Erythroblast (primary cell): ENCODE measurements at places on chromosomes 6 and 20.
A peak's percentile ranks its signal among the peaks of the same experiment; 100 is the strongest.

DNA sequence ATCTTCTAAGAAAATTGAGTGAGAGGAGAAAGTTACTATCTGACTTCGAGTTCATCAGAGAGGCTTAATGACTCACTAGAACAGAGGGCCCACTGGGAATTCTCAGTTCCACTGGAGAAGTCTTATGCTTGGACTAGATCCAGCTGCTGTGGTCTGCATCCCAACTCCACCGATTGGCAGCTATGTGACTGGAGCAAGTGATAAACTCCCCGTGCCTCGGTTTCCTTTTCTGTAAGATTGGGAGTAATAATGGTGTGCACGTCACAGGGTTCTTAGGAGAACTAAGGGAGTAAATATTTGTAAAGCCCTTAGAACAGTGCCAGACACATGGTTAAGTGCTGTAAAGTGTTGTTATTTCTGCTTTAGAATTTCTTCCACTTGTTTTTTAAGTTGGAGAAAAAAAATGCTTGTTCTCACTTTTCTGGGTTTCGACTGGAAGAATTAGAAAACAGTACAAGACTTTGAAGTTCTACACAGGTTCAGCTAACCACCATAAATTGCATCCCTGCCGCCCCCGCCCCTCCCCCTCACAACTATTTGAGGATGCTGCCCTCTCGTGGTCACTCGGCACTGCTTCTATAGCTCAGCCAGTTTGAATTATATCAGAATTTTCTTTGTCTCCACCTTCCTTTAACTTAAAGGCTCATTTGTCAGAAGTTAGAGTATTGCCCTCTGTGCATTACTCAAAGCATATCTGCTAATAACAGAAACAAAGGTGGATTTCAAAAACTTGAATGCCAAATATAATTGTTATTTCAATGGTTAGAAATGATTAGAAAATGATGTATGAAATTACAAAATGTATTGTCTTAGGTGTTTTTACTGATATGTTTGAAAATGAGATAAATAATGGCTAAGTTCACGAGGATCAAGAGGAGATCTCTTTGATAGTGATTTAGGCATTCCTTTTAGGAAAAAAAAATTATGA, 95.0 kb upstream of the IFNGR1 start:
- peak; percentile 81 for DNase-seq

- no peak for DNase-seq
These were observed 23.2 kb downstream of the PLCB4 start for GRCh38 chr20:9092113-9092512.

GRCh38 chr6:50278663-50279062, 228.9 kb upstream of the DEFB112 start:
- no peak for DNase-seq

DNA sequence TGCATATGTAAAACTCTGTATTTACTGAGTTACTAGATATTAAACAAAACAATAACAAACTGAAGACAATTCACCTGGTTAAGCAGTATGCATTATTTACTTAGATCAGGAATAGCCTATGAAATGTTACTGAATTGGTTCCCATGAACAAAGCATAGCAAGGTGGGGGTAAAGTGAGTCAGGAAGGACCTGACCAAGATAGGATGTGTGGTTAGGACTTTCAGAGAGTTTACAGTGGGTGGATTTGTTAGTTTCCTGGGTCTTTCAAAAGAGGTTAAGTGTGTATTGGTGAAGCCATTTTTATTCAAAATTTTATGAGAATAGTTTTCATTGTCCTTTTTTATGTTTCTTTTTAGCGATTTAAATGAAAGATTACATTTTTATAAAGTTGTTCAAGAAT, 32.9 kb downstream of the TBPL1 start:
- no peak for DNase-seq

GRCh38 chr6:109484122-109484521, 1.1 kb upstream of the ZBTB24 start:
- no peak for DNase-seq

- DNase-seq = no peak
These were observed 110.8 kb downstream of the RFPL4B start for GRCh38 chr6:112457886-112458285.

DNA sequence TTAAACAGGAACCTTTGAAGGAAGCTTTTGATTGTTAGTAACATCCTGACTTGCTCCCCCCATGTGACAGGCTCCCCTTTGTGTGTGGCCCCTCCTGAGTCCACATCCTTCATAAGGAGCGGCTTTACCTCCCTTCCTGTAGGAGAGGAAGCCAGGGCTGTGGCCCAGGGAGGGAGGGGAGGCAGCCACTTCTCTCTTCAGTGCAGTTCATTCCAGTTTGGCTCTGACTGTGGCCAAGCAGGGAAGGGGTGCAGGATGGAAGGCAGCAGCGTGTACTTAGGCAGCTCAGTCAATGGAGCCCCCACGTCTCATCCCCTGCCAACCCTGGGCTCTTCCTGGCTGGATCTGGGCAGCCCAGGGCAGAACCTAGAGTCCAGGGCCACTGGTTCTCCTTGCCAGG, 295.2 kb downstream of the QKI start:
- no peak for DNase-seq

DNA sequence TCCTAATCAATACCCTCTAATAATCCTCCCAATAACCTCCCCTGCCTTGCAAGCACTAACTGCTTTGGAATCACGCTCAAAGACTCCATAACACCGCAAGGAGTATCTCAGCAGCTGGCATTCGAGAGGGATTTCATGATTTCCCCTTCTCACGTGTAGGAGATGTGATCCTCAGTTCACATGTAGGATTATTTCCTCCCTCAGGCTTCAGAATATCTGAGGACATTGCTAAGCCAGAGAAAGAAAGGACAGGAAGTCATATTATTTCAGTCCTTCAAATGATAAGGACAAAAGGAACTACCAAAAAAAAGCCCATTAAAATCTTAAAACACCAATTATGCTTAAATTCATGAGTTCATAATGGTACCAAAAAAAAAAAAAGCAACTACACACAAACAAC, 122.9 kb downstream of the NFATC2 start:
- no peak for DNase-seq

GRCh38 chr6:13491538-13491937, 4.1 kb upstream of the GFOD1 start:
- no peak for DNase-seq

- DNase-seq = no peak
These were observed 50.9 kb downstream of the NUDT3 start for GRCh38 chr6:34341481-34341971.

GRCh38 chr20:17747431-17747846, 47.7 kb downstream of the BANF2 start:
- DNase-seq = no peak

DNA sequence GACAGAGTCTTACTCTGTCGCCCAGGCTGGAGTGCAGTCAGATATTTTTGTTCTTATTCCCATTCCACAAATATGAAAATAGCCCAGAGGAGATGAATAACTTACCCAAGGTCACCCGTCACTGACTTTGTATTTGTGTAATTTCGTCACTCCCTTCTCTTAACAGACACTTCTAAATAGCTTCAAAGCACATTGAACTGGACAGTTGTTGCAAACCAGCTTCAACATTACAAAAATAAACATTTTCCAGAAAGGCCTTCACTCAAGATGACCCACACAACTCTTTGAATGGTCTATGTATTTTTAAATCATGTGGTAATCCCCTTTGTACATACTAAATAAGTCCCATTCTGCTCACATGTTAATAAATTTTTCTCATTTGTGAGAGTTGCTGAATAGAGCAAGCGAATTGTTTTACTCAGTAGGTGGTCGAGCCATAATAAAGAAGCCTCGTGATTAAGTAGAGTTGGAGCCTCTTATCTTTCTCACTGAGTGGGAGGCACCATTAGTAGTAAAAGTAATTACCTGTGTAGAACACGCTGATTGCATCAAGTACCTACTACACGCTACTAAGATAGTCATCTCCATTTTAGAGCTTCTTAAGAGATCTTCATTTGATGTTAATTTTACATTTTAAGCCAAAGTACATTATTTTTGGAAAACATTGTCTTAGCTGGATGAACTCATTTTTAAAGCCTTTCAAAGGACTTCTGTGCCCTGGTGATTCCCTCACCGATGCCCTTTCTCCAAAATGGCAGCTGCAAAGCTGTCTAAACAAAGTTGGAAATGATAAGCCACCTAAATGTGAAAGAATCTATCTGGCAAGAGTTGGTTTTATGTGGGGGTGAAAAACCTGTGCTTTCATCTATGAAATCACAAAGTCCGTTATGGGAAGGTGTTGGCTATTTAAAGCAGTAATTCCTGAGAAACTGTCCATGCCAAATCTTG, 110.0 kb downstream of the TSHZ2 start:
- no peak for DNase-seq

DNA sequence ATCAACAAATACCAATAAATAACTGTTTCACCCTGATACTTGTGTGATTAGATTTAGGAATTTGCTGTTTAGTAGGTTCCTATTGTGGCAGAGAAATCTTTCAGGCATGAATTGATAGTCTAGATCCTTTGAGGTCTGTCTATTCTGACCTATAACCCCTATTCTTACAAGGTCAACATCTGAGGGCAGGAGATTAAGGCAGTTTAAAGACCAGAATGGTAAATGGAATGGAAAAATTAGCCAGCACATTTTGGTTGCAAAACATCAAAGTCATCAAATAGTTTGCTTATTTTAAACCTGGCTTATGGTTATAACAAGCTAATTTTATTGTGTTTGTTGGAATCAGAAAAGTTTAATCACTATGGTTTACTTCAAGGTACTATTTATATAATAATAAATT, 78.4 kb downstream of the LIN28B start:
- DNase-seq = peak; percentile 39

DNA sequence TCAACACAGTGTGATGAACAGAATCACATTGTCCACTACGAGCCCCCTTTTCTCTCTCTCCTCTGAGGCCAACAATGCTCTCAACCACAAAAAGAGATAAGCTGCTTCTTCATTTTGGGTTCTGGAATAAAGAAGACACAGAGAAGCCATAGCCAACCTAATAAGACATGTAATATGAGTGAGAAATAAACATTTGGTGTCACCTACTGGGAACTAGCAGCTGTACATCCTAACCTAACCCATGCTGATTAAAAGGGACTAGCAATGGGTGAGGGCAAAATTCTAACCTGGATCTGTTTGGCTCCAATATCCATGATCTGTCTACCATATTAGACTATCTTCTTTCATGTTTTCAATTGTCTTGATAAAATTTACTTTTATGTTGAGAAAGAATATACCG, 369.1 kb upstream of the MARCKS start:
- no peak for DNase-seq

DNA sequence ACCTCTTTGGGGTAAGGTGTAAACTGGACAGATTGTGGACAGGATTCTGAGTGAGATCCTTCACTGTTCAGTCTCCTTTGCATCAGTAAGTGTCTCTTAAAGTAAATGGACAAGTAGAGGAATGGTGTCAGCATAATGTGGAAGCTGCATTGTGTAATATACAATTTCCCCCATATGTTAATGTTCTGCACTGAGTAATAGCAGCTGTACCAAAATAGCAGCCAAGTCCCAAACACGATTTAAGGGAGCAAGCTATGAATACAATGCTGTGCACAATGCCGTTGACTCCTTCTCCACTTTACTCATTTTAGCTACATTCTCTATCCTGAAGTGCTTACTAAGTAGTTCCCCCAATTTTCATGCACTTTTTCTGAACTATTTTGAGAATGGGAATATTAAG, 21.1 kb upstream of the TRIM26 start:
- DNase-seq = no peak

DNA sequence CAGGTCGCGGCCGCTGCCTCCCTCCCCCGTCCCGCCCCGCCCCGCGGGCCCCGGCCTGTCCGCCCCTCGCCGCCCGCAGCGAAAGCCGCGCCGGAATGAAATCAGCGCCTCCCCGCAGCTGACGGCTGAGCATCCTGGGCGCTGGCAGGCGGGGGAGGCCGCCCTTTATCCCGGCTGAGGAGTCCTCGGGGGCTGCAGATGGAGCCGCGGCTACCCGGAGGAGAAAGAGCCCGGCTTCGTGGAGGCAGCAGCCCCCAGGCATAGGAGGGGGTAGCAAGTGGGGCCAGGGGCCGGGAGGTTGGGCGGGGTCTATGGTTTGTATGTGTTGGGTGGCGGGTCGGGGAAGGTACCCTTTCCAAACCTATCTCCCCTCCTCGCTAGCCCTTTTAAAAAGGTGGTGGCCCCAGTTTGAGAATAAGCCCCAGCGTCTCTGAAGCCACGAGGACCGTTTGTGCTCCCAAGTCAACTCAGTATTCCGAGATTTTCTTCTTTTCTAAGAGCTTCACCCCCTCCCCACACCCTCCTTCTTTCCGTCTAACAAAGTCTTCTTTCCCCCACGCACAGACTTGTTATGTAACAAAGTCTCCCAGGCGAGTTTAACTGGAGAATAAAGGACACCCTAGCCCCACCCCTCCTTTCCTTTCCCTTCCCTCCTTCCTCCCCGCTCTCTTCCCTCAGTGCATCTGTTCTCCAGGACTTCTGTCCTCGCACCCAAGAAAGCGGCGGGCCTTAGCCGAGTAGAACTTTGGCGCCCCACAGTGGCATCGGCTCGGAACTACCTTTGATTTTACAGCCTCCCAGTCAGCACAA, 11.0 kb downstream of the POU3F2 start:
- DNase-seq = peak; percentile 62

- no peak for DNase-seq
These were observed 668.4 kb downstream of the C6orf118 start for GRCh38 chr6:164640956-164641355.

DNA sequence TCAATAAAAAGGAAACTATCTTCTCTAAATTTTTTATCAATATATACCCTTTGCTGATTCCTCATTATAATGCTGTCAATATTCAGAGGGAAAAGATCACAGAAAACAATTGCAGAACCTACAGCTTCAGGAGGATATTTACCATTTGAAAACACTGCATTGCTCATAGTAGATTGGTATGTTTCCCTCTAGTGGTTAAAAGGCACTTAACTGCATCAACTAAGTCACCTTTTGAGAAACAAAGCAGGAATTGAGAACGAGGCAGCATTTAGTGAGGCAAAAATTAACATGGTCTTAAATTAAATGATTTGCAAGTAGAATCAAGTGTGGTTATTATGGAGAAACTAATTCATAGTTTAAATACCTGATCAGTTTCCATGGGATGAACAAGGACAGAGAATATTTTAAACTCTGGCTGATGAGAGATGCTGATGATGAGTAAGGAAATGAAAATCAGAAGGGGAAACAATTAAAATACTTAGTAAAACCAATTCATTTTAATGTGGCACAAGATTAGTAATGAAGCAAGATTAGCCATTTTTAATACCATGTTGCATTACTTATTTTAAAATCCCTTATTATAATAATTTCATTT, 642.1 kb downstream of the EPHA7 start:
- no peak for DNase-seq

GRCh38 chr20:63092660-63093215, 86.0 kb upstream of the BHLHE23 start:
- no peak for DNase-seq

GRCh38 chr6:112241820-112242429, 12.4 kb downstream of the LAMA4 start:
- DNase-seq = no peak

DNA sequence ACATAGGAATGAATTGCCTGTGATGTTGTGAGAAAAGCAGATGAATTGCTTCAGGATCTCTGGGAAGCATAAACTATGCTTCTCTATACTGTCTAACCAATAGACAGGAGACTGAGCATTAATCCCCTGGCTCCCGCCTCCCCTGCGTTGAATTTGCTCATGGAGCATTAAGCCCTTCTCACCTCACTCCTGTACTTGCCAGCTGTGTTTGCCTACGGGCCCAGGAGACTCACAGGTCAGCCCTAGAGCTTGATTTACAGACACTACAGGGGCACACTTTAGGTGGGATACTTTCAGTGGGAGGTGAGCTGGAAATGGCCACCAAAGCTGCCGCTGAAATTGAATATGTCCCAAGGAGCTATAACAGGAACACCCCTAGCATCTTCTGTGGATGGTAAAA, 418.7 kb downstream of the CBLN4 start:
- no peak for DNase-seq

GRCh38 chr6:99905209-99906106, 88.6 kb downstream of the MCHR2 start:
- DNase-seq = peak; percentile 29
